ENCODE measurements at places on chromosomes 4 and X.
A peak's percentile ranks its signal among the peaks of the same experiment; 100 is the strongest.

GRCh38 chr4:55249476-55249875 is 96.6 kb upstream of the SRD5A3 start:
- DNase-seq: no peak

DNA sequence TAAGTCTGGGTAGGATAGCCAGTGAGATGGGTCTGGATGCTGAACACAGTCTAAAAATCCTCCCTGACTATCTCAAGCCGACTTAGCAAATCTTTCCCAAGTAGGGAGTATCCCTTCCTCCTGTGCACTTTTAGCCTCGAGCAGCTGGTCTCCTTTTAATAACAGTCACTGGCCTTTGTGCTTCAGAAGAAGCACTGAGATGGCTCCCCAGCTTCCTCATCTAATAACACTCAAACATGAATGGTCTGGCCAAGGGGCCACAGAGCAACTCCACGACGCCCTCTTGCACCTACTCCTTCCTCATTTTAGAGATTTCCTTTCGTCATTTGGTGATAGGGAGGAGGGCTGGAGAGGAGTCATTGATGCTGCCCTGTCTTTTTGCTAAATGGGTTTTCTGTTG is 78.8 kb upstream of the TMEM150C start:
- DNase-seq: no peak

DNA sequence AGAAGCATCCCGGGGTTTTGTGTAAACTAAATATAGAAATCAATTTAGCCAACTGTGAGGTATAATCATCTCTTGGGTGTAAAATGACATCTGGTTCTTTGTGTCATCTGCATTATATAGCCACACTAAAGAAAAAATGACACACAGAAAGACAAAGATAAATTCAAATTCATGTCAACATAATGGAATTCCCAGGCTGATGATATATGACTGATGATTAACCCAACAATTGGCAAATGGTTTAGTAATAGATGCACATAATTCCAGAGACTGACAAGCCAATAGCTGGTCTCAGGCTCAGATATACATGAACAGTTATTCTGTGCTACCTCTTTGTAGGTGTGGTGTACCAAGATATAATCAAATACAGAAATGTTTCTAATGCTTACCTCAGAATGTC is 375.4 kb upstream of the PITX2 start:
- DNase-seq: no peak

DNA sequence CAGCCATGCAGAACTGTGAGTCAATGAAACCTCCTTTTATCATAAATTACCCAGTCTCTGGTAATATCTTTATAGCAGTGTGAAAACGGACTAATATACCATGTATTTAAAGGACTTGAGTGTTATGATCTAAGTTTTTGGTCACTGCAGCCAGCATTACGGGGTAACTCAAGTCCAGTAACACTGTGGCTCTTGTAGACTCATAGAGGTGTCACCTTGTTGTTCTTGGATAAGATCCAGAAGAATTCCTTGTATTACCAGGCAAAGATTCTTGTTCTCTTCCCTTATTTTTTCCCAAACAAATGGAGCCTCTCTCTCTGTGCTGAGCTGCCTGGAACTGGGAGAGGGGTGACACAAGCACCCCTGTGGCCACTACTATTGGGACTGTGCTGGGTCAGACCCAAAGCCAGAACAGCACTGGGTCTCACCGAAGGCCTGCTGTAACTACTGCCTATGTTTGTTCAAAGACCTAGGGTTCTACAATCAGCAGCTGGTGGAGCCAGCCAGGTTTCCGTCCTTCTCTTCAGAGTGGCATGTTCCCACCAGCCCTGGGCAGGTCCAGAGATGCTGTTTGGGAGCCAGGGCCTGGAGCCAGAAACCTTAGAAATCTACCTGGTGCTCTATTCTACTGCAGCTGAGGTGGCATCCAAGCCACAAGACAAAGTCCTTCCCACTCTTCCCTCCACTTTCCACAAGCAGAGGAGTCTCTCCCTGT is 43.7 kb upstream of the MED14 start:
- DNase-seq: no peak

DNA sequence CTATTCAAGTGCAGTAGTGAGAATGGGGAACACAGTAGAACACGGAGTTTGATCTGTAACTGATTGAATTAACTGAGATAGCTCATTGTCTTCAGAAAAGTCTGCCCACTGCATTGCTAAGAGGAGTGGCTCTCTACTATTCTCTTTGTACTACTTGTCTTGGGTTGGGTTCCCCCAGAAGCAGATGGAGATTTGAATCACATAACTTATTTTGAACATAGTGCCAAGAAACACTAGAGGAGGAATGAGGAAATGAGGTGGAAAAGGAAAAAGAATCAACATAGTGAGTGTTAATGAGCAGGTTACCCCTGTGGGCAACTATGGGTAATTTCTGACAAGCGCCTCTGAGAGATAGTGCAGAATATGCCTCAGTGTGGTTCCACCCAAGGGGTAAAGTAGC is 362.7 kb downstream of the STIM2 start:
- no peak for DNase-seq

GRCh38 chrX:113399506-113400192 is 559.0 kb upstream of the AMOT start:
- DNase-seq: no peak

DNA sequence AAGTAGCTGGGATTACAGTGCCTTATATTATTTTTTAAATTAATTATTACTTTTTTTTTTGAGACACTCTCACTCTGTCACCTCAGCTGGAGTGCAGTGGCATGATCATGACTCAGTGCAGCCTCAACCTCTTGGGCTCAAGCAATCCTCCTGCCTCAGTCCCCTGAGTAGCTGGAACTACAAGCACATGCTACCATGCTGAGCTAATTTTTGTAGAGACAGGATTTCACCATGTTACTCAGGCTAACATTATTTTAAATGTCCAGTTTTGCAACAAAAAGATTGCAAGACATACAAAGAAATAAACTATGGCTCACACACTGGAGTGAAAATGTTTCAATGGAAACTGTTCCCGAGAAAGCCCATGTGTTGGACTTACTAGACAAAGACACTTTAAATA is 59.2 kb downstream of the MND1 start:
- no peak for DNase-seq

- DNase-seq: no peak
Observed at GRCh38 chrX:57899064-57899463, 11.2 kb downstream of the ZXDA start.

DNA sequence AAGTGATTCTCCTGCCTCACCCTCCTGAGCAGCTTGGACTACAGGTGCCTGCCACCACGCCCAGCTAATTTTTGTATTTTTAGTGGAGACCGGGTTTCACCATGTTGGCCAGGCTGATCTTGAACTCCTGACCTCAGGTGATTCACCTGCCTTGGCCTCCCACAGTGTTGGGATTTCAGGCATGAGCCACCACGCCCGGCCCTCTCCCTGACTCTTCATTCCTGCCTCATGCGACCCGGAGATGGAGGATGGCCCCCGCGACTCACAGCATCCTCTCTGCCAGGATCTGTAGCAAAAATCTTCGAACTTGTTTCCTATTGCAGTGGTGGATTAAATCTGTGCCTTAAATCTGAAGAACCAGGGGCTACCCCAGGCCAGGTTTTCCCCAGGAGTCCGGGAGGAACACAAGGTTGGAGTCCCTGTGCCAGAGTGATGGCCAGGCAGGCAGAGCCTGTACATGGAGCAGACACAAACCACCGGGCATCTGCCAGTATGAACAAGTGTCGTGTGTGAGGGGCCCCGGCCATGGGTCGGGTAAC is 11.5 kb downstream of the CPLX1 start:
- DNase-seq: no peak

DNA sequence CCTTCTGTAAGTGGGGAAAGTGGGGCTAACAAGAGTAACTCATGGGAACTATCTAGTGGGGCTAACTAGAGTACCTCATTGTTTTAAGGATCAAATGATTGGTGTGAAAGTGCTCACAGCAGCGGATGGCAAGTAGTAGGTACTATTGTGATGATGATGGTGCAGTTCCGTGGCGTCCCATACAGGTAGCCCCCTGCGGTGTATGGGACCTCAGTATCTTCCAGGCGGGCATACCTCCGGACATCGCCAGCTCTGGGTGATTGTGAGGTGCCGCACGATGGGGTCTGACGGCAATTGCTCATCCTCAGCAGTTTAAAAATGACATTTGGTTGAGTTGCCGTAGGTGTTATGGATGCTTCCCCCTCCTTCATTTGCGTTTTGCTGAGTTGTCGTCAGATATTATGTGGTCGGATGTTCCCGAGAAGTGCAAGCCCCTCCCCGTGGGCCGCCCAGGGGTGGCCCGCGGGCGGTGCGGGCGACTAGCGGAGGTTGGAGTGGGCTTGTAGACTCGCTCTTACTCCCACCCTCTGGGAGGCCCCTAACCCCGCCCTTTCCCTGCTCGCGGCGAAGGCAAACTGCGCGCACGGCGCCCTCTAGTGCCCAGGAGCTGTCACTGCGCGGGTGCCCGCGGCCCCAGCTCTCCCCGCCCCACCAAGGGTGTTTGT is 18.3 kb upstream of the GPR101 start:
- DNase-seq: peak; percentile 73

GRCh38 chr4:96993560-96993959 is 1149.7 kb downstream of the STPG2 start:
- DNase-seq: no peak

GRCh38 chr4:89745708-89746107 is 91.3 kb downstream of the SNCA start:
- DNase-seq: no peak

GRCh38 chrX:101208152-101208905 is 11.3 kb upstream of the DRP2 start:
- no peak for DNase-seq

- DNase-seq: no peak
Observed at GRCh38 chr4:166318810-166319525, 445.9 kb downstream of the TLL1 start.

GRCh38 chr4:151801547-151802516 is 41.0 kb upstream of the GATB start:
- peak; percentile 51 for DNase-seq

GRCh38 chr4:144894573-144894972 is 203.4 kb downstream of the ANAPC10 start:
- DNase-seq: no peak

DNA sequence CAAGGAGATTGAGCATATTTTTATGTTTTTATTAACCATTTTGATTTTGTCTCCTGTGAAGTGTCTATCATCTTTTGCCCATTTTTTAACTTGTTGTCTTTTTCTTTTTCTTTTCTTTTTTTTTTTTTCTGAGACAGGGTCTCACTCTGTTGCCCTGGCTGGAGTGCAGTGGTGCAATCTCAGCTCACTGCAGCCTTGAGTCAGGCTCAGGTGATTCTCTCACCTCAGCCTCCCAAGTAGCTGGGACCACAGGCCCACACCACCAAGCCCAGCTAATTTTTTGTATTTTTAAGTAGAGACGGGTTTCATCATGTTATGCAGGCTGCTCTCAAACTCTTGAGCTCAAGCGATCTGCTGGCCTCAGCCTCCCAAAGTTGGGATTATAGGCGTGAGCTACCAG is 4.6 kb upstream of the ADD1 start:
- no peak for DNase-seq

DNA sequence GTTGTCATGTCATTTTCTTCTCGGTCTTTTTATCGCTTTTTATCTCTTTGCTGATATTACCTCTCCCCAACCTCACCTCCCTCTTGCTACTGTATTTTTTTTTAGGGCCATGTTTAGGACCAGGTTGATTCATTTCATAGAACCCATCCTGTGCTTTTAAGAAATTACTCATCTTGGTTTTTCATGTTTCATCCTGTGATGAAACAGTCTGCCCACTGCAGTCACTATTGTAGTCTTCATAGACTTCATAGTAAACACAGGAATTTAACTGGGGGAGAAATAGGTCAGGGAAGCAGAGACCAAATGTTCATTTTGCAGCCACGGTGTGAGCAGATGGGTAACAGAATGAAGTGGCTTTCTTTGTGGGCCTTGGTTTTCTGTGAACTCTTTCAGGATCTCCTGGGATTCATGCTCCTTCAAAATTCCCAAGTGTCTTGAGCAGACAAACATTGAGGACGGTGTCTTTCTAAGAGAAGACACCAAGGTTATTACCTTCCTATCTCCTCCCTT is 161.8 kb downstream of the NAA11 start:
- DNase-seq: no peak

GRCh38 chrX:120486786-120487185 is 17.7 kb upstream of the LAMP2 start:
- no peak for DNase-seq

GRCh38 chr4:3666263-3666662 is 99.9 kb upstream of the ADRA2C start:
- DNase-seq: no peak

DNA sequence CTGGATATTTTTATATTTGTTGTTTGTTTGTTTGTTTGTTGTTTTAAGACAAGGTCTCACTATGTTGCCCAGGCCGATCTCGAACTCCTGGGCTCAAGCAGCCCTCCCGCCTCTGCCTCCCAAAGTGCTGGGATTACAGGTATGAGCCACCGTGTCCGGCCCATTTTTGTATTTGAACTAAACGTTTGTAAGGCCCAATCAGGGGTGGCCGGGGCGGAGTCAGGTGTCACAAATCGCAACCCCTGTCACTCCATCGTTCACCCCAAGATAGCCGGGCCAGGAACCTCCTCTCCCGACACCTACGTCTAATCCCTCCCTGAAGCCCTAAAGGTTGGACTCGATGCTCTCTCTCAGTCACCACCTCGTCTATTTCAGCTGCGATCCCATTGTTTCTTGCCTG is 722 bp upstream of the EFHC2 start:
- DNase-seq: peak; percentile 24

GRCh38 chrX:136146614-136147314 is 569 bp upstream of the FHL1 start:
- no peak for DNase-seq

DNA sequence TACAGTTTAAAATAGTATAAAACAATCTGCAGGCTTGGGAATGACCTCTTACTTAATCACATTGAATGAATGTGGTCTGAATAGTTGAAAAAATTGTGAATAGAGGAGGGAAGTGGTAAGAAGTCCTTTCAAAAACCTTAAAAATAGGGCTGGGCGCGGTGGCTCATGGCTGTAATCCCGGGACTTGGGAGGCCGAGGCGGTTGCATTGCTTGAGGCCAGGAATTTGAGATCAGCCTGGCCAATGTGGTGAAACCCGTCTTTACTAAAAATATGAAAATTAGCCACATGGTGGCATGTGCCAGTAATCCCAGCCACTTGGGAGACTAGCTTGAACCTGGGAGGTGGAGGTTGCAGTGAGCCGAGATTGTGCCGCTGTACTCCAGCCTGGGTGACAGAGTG is 36.5 kb downstream of the HERC3 start:
- no peak for DNase-seq

- no peak for DNase-seq
Observed at GRCh38 chr4:186137196-186137794, 32.8 kb downstream of the FAM149A start.

DNA sequence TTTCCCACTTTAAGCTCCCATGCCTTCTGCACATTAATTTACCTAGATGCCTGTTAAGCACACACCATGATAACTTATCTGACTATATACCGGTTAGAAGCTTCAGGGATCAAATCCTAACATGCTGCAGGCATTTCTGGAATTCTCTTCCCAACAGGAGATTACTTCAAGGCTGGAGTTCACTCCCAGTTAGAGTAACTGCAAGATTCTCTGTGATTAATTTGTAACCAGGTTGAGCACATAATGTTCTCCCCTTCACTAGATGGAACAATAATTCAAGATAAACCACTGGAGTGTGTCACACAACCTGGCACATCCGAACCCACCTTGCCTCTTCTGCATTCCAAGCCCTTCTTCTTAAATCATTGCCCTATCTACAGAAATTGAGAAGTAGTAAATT is 11.8 kb upstream of the UGT2A3 start:
- no peak for DNase-seq
